Femur (tissue), 1 donor: ENCODE measurements at places on chromosomes 11 and 22.

GRCh38 chr11:10561947-10562346 is 6.5 kb downstream of the LYVE1 start:
- no peak for DNase-seq

- DNase-seq, result peak; percentile 55
Measured at GRCh38 chr22:46262449-46263215, 511 bp downstream of the PKDREJ start.

GRCh38 chr11:12331239-12331874 is 46.0 kb upstream of the PARVA start:
- DNase-seq, result peak; percentile 91

GRCh38 chr11:112229159-112229558 is 2.9 kb downstream of the PTS start:
- DNase-seq, result no peak

DNA sequence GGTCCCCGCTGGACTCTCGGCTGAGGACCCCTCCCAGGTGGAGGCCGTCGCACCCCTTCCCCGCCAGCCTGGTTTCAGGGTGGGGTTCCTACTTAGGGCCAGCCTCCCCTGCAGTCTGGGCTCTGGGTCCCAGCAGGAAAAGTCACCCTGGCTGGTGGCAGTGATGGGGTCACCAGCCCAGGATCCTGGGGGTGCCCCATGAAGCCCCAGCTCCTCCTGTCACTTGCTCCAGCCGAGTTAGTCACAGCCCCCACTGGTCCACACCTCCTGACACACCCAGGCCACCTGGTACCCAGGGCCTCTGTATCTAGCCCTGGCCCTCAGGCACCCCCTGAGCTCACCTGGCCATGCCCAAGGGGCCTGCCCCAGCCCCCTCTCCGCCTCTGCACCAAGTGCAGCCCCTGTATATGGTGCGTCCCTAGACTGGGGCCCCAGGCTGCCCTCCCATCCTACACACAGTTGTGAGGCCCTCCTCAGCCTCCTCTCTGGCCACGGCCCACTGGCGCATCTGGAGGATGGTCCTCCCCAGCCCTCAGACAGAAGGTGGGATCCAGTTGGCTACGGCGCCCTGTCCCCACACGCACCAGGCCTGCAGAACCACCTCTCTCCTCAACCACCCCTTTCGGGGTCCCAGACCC is 6.7 kb downstream of the PLXNB2 start:
- no peak for DNase-seq

DNA sequence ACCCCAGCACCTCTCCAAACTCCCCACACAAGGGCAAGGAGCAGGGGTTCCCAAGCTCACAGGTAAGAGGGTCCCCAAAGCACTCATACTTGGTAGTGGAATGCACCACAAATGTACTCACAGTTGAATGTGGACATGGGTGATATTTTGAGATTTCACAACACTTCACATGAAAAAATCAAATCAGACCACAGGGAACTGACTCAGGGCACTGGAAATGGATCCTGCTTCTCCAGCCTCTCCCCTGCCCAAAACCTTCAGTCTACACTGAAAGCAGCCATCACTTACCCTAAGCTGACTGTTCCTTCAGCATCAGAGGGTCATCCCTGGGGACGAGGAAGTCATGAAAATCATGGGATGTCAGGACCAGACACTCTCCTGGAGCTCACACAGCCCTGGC is 40.2 kb downstream of the SCGB1A1 start:
- DNase-seq, result no peak

GRCh38 chr11:79227308-79227707 is 213.5 kb downstream of the TENM4 start:
- DNase-seq, result no peak

GRCh38 chr11:72576661-72577060 is 97.6 kb downstream of the PDE2A start:
- DNase-seq, result peak; percentile 3

GRCh38 chr11:68099474-68100405 is 21.4 kb downstream of the CHKA start:
- DNase-seq, result peak; percentile 49

DNA sequence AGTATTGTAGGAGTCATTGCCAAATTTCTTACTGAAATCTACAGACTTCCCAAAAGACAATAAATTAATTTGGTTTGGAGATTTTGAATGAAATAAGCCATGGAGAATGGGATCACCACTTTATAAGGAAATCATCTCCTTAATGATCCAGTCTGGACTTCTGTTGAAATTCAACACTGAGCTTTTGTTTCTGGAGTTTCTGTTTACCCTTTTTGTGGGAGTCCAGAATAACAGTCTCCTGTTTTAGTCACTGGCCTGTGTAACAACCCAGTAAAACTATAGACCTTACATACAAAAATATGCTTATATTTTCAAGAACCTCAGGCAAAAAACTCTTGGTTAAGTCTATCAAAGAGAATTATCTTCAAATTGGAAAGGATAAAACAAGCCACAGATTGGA is 321.7 kb upstream of the PLET1 start:
- no peak for DNase-seq

DNA sequence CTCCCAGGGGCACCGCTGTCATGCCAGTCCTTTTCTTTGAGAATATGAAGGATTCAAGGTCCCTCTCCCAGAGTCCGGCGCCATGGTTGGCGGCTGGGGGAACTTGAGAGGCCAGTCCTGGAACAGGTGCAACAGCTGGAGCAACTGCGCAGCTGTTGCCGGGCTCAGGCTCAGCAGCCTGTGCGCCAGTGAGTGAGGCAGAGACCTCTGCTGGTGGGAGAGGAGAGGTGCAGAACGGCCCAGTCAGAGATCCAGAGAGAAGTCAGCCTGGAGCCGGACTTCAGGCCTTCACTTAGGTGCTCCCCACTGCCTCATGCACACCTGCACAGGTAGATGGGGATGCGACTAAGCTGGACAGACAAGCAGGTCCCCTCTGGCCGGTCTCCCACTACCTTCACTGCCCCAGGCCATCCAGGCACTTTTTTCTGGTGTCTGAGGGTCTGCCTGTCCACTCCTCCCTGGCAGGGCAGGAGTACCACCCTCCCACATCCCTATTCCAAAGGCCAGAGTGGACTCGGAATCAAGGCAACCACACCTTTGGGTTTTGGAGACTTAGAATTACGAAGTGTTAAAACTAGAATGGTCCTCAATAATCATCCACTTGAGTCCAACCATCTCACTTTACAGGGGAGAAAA is 4.6 kb downstream of the CHRDL2 start:
- DNase-seq, result peak; percentile 88

DNA sequence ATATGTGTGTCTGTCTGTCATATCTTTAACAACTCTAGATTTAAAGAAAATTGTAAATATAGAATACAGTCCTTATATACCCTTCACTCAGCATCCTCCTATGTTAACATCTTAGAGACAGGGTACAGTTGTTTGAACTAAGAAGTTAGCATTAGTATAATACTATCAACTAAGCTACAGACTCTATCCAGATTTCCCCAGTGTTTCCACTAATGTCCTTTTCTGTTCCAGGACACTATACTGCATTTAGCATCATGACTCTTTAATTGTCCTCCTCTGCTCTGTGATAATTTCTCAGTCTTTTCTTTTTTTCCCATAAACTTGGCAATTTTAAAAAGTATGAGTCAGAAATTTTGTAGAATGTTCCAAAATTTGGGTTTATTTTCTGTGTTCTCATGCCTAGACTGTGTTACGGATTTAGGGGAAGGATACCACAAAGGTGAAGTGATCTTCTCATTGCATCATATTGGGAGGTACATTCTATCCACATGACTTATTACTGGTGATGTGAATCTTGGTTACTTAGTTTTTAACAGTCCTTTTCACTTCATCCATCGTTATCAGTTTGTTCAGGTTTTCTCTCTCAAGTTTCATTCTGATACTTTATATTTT is 168.4 kb downstream of the SBF2 start:
- DNase-seq, result no peak

- no peak for DNase-seq
Measured at GRCh38 chr11:113397212-113397611, 9.6 kb downstream of the ANKK1 start.
